Substantia nigra (tissue), 51 donors: ENCODE measurements at places on chromosomes 1 and 21.

DNA sequence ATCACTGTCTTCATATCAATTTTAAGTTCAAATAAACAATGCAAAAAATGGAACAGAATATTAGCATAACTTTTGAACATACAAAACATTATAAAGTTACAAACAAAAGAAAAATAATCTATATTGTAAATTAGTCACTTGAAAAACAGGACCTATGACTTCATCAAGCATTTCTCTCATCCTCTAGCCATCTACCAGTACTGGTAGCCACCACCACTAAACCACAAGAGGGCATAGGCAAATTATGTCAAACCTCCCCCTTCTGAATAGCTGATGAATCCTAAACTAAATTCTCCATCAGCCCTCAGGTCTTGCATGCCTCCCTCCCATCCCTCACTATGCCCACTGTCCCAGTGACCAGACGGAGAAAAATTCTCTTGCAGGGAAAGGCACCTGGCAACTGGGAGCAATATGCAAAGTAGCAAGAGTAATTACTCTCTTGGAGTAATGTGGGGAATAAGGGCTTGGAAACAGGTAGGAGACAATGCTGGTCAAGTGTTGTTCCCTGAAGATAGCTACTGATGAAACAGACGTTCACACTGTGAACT is 37.1 kb downstream of the SSX2IP start:
- DNase-seq, result no peak

- DNase-seq, result no peak
Measured at GRCh38 chr1:161955606-161956005, 68.1 kb downstream of the OLFML2B start.

- no peak for DNase-seq
Measured at GRCh38 chr1:181190364-181191035, 102.0 kb downstream of the IER5 start.

DNA sequence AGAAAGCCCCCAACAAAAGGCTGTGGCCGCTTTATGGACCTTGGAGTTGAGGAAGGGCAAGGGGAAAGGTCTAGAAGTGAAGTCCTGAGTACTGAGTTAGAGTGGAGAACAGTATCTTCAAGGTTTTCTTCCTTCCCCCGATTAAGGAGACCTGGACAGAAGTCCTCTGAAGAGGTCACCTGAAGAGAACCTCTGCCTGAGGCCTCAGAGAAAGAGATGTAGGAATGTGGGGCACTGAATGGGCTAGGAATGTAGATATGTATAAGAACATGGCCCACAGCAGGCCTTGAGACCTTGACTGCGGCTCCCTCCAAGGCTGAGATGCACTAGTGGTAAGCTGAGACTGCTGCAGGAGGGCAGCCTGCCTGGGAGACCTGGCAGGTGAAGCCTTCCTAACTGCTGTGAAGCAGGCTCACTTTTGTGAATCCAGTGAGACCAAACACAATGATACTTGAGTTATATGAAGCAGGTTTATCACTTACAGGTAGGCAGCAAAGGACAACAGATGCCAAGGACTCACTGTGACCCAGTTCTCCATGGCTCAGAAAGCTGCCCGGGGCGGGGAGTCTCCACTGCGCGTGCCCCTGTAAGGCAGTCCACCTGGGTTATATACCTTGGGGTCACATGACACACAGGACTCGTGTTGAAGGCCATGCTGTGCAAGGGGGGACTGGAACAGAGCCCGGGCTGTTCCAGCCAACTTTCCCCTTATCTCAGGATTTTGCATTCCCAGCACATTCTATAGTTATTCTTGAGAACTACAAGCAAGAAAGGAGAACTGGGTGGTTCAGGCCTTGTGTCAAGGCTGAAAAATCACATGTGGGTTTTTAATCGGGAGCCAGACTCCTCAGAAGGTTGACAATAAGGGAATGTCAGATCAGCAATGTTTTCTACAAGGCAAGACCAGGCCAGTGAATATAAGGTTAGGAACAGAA is 78.8 kb upstream of the PPM1J start:
- DNase-seq, result no peak

GRCh38 chr1:6747674-6748073 is 37.6 kb upstream of the CAMTA1 start:
- no peak for DNase-seq

DNA sequence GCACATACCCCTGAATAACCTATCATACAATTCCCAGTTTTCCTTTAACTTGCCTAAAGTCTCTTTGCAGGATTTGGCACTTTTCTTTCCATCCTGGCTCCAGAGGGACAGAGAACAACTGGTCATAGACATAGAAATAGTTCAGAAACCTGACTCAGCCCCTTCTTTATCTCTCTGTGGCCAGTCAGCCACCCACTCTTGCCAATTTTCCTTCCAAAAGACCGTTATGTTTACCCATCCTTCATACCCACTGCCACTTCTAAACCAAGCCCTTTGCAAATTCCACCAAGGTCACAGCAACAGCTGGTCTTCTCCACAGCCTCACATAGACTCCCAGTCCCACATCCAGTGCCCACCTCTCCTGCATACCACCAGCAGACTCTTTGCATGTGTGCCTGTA is 127.2 kb upstream of the FGGY start:
- no peak for DNase-seq

DNA sequence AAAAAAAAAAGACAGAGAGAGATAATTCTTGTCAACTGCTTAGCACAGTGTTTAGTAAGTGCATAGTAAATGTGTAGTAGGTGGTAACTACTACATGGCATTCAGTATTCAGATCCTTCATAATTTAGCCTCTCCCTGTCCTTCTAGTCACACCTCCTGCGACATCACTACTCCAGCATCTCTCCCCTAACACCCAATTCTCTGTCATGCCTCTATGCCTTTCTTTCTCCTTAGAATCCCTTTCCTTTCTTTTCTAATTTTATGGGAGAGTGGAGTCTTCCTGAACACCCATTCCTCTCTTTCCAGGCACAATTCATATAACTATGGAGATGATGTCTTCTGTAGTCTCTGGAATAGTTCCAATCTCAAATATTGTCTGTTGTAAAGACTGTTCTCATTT is 3.9 kb upstream of the VPS72 start:
- DNase-seq, result no peak

DNA sequence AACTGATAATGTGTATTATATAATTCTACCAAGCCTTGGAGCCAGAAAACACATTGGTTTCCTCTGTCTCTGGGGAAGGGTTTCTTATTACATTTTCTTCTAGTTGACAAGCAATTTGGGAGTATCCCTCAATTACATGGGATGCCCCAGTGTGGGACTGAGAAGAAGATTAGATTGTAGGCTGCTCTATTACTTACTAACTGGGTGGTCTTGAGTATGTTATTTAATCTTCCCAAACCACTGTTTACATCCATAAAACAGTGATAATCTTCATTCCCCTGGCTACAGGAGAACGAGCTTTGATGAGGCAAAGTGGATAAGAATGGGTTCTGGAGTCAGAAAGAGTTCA is 105.8 kb downstream of the TSEN15 start:
- DNase-seq, result no peak

GRCh38 chr21:32102426-32102825 is 176.4 kb downstream of the MIS18A start:
- no peak for DNase-seq

DNA sequence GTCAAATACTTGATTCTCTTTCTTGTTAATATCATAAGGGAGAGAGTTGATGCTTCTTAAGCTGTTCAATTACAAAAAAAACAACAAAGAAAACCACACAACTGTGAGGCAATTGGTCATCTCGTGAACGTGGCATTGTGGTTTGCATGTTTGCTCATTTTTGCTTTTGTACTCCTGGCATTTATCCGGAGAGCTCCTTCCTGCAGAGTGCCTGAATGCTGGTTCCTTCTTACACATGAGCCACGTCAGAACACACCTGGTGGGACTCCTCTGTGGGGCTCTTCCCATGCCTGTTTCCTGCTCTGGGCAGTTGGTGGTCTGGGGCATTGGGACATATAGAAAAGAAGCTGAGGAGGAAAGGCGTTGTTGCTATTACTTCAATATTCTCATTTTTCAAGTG is 25.7 kb downstream of the KCNK1 start:
- no peak for DNase-seq

GRCh38 chr1:2563205-2563604 is 7.0 kb downstream of the TNFRSF14 start:
- no peak for DNase-seq

GRCh38 chr1:13703558-13704490 is 3.8 kb downstream of the PRDM2 start:
- DNase-seq, result no peak

DNA sequence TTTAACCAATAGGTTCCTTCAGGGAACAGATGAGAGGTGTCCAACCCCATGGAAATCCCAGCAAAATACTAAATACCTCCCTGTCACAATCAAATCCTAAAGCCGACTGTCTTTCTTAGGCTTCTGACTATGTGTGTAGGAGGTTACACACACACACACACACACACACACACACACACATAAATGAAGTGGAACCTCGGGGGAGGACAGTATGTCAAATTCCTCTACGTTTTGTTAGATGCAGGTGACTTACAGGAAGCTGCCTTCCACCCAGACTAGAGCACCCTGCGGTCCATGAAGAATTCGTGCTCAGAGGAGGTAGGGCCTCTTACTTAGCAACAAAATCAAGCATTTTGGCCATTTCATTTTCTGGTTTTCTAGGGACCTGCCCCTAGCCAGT is 16.4 kb downstream of the RSPH1 start:
- DNase-seq, result no peak

DNA sequence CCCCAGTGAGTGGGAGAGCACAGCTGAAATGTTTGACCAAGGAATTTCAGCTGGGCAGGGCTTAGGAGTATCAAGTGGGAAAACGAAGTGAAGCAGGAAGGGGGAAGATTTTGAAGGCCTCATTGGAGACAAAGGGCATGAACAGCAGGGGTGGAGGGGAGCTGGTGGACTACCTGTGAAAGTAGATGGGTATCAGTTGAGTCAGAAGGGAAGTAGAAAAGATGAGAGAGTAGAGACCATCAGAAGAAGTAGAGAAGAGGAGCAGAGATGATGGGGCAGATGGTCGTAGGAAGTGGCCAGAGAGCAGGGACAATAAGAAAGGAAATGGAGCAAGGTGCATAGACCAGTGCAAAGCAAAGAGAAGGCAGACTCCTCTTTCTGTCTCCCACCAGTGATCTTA is 189.0 kb upstream of the RUNX1 start:
- DNase-seq, result no peak

DNA sequence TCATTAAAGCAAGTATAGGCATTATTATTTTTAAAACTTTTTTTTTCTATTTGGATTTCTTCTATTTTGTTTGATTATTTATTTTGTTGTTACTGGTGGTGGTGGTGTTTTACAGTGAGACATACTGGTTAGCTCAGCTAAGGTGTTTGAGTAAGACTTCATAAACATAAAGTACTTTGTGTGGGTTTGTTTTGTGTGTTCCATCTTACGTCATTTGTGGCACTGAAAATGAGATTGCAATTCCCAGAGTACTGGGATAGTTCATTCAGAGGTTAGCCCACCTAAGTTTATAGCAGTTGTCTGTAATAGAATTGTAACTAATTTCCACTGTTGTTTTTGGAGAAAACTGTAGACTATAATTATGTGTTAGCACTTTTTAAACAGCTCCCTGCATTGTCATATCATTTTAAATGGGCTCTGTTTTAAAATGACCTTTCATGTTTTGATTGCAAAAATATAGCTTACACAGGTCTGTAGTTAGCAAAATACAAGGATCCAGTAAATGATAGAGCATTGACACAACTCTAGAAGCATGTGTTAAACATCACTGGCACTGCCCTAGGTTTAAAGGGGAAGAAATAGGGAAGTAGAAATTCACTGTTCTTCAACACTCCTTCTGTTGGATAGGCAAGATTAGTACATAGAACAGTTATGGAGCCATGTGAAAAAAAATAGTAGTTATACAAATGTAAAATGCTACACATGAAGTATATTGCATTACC is 171.7 kb downstream of the NFIA start:
- DNase-seq, result no peak

- no peak for DNase-seq
Measured at GRCh38 chr1:205804605-205805004, 8.4 kb downstream of the SLC41A1 start.

GRCh38 chr1:57232500-57232899 is 191.4 kb downstream of the DAB1 start:
- no peak for DNase-seq

DNA sequence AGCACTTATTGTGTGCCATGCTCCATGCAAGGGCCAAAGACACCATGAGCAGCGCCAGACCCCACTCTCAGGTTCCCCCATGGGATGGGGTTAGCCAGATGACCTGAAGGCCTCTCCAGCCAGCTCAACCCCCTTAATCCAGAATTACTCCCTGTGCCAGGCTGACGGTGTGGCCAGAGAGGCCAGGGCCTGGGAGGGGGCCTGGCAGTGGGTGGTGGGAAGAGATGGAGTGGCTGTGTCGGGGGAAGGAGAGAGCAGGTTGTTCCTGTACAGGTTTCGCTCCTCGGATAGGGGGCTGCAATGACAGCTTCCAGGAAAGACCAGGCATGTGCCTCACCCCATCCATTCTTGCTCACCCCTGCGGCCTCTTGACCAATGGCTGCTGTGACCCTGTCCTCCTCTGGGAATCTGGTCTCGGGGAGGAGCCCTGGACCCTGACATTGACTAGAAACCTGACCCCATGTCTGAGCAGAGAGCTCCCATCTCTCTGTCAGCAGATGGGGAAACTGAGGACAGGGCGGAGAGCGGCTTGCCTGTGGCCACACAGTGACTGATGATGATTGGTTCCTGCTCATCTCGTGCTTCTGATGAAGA is 345.3 kb downstream of the MATN1 start:
- DNase-seq, result no peak

DNA sequence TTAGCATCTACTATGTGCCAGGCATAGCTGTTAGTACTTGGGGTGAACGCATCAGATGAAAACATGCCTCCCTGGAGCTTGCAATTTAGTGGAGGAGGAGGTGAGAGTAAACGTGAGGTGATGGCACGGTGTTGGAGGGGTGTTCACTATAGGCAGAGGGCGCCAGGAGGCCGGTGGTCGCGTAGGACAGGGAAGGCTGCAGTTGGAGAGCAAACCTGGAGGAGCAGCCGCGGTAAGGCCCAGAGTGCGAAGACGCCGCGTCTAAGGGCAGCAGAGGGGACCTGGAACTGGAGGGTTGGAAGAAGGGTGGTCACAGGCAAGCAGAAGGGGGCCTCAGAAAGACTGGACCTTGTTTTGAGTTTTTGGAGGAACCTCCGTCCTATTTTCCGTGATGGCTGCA is 30.2 kb upstream of the TRIM17 start:
- no peak for DNase-seq

GRCh38 chr1:173496757-173497320 is 19.7 kb downstream of the PRDX6 start:
- no peak for DNase-seq

DNA sequence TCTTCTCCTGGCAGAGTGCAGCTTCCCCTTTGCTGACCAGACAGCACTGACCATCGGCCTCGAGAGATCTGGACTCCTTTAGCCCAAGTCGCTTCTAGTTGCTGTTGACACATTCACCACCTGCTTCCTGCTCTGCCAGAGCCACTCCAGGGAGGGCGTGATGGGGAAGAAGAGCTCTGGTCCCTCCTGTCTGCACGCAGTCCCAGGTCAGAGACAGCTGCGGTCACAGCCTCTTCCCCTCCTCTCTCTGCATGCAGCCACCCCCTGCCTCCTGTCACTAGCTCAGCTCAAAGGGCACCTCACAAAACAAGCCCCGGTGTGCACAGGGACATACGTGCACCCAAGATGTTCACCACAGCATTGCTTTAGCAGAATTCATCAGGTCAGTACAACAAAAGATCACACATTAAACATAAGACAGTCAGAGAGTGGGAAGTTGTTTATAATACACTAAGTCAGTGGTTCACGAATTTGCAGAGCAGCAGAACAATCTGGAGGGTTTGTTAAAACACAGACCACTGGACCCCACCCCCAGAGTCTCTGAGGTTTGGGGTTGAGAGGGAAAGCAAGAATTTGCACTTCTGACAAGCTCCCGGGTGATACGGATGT is 132.9 kb downstream of the SYF2 start:
- DNase-seq, result no peak
